ENCODE measurements at places on chromosomes 3 and 15.

DNA sequence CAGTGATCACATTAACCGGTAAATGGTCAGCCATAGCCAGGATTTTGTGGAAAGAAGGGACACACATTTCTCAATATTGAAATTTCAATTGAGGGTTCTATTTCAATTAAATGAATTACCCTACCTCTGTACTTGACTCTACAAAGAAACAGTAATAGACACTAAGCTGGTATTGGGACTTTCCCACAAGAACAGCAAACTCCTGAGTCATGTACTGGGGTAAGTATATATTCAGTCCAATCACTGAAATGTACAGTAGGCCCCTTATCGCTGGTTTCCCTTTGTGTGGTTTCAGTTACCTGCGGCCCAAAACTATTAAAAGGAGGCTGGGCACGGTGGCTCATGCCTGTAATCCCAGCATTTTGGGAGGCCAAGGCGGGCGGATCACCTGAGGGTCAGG lies 17.6 kb downstream of the ASB14 start:
- DNase-seq: no peak

DNA sequence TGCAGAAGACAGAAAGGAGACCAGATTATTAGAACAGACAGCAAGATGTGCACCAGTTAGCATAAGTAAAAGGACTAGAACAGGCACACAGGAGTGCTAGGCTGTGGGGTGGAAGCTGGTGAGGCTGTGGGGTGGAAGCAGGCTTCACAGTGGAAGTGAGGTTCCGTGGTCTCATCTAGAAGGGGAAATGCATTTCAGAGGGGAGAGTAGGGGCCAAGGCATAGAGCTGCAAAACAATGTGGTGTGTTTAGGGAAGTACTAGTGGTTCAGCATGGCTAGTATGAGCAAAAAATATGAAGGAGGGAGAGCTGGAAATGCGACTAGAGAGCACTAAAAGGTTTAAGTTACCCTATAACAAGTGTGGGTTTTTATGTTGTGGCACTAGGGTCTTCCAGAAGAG lies 6.5 kb downstream of the POPDC2 start:
- DNase-seq: no peak

GRCh38 chr3:112685956-112686799 lies 45.2 kb upstream of the CCDC80 start:
- no peak for DNase-seq

DNA sequence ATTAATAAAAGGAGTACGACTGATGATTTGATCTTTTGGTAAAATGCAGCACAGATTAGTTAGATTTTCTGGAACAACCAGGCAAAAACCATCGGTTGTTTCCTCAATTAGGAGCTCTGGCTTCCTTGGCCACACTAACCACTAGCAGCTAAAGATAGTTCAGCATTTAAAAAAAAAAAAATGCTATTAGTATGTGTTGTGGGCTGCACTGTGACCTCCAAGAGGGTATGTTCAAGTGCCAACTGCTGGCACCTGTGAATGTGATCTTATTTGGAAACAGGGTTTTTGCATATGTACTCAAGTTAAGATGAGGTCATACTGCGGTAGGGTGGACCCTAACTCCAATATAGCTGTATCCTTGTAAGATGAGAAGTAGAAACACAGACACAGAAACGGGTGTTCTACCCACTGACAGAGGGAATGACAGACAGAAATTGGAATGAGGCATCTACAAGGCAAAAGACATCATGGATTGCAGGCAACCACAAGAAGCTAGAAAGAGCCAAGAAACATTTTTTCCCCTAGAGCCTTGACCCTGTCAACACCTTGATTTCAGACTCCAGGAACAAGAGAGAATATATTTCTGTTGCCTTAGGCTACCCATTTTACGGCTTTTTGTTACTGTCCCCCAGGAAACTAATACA lies 534.6 kb upstream of the ROBO2 start:
- no peak for DNase-seq

DNA sequence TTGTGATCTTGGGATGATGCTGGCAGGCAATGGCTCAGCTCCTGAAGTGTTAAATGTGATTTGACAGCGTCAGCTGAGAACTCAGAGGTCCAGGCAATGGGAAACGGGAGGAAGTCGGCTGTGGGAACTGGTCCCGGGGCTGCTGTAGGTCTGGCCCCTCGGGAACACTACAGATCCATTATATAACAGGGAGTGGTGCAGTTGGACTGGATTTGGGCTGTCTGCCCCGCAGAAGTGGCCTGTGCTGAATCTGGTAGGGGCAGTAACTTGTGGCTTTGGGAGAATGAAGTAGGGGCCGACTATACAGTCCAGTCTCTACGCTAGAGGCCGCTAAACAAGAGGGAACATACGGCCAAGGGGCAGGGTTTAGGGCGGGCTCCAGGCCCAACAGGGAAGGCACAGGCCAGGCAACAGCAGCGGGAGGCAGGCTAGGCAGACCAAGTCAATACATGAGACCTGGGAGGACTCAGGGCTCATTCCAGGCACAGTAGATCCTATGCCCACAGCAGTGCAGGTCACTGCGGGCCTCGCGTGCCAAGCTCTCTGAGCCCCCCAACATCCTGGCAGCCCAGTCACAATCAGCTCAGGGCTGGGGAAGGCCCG lies 20.3 kb upstream of the IL16 start:
- no peak for DNase-seq

GRCh38 chr3:20405231-20405630 lies 219.2 kb upstream of the SGO1 start:
- no peak for DNase-seq

GRCh38 chr15:74843891-74844299 lies 939 bp upstream of the ULK3 start:
- no peak for DNase-seq

DNA sequence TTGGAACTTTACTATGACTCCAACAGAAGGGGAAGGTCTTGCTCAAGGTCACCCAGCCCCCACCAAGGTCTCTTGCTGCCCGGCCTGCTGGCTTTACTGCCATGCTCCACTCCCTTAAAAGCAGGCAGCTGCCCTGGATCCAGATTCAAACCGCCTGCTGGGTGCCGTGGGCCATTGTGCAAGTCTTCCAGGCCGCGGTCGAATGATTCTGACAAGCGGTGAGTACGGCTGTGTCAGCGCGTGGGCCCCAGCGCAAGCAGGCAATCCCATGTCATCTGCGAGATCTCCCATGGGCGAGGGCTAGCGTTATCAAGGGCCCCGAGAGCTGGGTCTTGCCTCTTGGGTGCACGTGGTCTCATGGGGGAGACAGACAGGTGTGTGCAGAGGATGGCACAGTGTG lies 37.6 kb downstream of the CORO2B start:
- no peak for DNase-seq

- DNase-seq: no peak
Measured at GRCh38 chr3:27714146-27714526, 8.0 kb downstream of the EOMES start.
